Fibroblast of lung (primary cell): ENCODE measurements at places on chromosomes 11 and 22. TPM values are rescaled to one million over a fixed set of nuclear protein-coding genes. Genes with fewer than 3 reads are reported as not detected.

The PDE3B gene
- polyA plus RNA-seq: 0.43 and 2.4 TPM in 2 replicates

The FOLH1 gene
- polyA plus RNA-seq: 0.27 TPM in 1 of 2 replicates, not detected in the other

The SBF2 gene
- polyA plus RNA-seq: 45.7 and 69.4 TPM in 2 replicates

The ARAP1 gene
- 32.8 and 41.8 TPM in 2 replicates for polyA plus RNA-seq

- H3K36me3 ChIP-seq: no peaks in the 10 kb centered on the region
- no peak overlapping the region for H3K27ac ChIP-seq
- no peaks in the 10 kb centered on the region for H3K4me1 ChIP-seq
Measured at GRCh38 chr22:49010070-49010863, 817.4 kb downstream of the BRD1 start.

GRCh38 chr22:25892678-25893077, 150.7 kb downstream of the MYO18B start:
- H3K27ac ChIP-seq: no peak overlapping the region
- no peak overlapping the region for H3K4me3 ChIP-seq
- no peaks in the 10 kb centered on the region for H3K36me3 ChIP-seq
- DNase-seq: no peak
- H3K4me1 ChIP-seq: no peaks in the 10 kb centered on the region

- H3K36me3 ChIP-seq: no peaks in the 10 kb centered on the region
- H3K4me1 ChIP-seq: no peaks in the 10 kb centered on the region
- H3K4me3 ChIP-seq: no peak overlapping the region
- H3K27me3 ChIP-seq: no peaks in the 10 kb centered on the region
- no peak overlapping the region for H3K27ac ChIP-seq
- DNase-seq: no peak
Measured at GRCh38 chr11:2276280-2277007, 6.1 kb upstream of the ASCL2 start.

- no peak overlapping the region for H3K27ac ChIP-seq
- no peak for DNase-seq
- H3K4me1 ChIP-seq: no peaks in the 10 kb centered on the region
- no peaks in the 10 kb centered on the region for H3K27me3 ChIP-seq
Measured at GRCh38 chr11:489610-490185, 17.3 kb downstream of the RNH1 start.

DNA sequence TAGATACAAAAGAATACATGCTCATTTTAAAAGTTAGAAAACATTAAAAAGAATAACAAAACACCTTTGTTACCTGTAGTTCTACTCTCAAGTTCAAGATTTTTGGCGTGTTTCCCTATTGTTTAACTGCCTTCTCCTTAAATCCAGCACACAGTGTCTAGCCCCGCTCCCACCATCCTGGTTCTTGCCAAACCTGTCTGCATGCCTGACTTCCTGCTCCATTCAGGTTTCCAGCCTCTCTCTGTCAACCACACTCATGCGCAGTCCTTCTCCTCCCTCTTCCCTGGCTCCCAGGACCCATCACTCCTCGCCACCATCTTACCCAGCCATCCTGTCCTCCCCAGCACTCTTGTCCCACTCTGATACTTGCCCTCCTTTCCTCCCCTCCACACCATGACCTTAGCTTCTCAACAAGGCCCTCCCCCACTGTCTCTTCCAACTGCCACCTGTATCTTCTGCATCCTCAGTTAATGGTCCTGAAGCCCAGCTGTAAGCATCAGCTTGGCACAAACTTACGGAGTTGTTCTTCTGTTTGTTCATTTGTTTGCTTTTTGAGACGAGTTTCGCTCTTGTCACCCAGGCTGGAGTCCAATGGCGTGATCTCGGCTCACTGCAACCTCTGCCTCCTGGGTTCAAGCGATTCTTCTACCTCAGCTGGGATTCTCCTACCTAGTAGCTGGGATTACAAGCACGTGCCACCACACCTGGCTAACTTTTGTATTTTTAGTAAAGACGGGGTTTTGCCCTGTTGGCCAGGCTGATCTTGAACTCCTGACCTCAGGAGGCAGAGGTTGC, 7.5 kb upstream of the MYH9 start:
- no peak overlapping the region for H3K4me3 ChIP-seq
- no peaks in the 10 kb centered on the region for H3K36me3 ChIP-seq
- DNase-seq: no peak
- H3K4me1 ChIP-seq: peaks cover 12% of the 10 kb centered on the region

DNA sequence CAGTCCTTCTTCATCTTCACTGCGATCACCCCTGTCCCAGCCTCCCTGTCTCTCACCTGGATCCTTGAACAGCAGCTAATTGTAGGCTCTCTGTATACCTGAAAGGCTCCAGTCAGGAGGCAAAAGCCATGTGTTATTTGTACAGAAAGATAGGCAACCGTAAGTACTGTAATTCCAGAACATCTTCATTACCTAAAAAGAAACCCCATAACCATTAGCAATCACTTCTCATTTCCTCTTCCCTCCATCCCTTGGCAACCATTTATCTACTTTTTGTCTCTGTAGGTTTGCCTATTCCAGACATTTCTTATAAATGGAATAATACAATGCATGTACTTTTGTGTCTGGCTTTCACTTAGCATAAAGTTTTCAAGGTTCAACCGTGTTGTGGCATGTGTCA, 17.8 kb downstream of the NAGA start:
- H3K27ac ChIP-seq: no peak overlapping the region
- DNase-seq: no peak
- H3K36me3 ChIP-seq: no peaks in the 10 kb centered on the region
- H3K27me3 ChIP-seq: no peaks in the 10 kb centered on the region
- H3K4me3 ChIP-seq: no peak overlapping the region

GRCh38 chr22:48752451-48753380, 1075.0 kb downstream of the BRD1 start:
- no peak overlapping the region for H3K4me3 ChIP-seq
- no peaks in the 10 kb centered on the region for H3K4me1 ChIP-seq
- H3K27ac ChIP-seq: no peak overlapping the region
- no peak for DNase-seq
- H3K27me3 ChIP-seq: no peaks in the 10 kb centered on the region

DNA sequence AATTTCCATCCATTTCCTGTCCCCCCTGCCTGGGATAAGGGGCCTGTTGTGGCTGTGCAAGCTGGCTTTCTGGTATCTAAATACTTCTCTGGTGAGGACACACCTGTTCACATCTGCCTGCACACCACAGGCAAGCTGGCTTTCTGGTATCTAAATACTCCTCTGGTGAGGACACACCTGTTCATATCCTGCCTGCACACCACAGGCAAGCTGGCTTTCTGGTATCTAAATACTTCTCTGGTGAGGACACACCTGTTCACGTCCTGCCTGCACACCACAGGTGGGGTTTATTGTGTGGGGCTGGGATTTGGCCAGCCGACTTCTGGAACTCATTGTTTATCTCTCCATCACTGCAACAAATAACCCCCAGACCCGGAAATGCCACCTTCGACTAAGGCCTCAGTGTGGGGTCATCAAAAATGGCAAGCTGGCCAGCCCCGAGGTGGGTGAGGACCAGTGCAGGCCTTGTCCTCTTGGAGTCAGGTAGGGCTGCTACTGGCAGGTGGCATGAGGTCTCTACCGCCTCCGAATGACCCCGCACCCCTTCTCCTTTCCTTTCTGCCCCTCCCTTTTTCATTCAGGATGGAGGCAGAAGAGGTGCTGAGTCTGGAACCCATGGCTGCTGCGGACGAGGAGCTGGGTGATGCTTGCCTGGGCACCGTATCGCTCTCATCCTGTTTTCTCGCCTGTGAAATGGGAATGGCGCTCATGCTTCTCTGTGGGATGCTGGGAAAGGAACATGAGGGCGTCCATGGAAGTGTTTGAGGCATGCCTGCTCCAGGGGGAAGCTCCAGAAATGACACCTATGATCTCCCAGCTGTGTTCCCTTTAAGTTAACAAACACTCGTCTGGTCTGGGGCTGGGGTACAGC, 43.5 kb upstream of the MYEOV start:
- peaks cover 8% of the 10 kb centered on the region for H3K27me3 ChIP-seq
- H3K4me3 ChIP-seq: no peak overlapping the region
- no peak for DNase-seq
- no peaks in the 10 kb centered on the region for H3K4me1 ChIP-seq
- no peaks in the 10 kb centered on the region for H3K36me3 ChIP-seq

DNA sequence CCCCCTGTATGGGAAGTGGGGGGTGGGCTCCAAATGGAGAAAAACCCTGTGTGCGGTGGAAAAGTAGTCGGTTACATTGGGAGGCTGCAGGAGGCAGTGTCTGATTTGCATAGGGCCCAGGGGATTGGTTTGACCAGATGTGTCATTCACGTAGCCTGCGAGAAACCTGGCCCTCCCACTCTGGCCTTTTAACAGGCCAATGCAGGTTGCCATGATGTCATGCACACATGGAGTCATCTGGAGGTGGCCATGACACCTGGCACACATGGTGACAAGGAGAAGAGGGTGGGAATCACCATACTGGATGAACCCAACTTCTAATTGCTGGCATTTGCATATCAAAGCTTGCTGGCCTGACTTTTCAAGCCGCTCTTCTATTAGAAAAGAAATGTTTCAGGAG, 50.6 kb downstream of the FAM181B start:
- no peaks in the 10 kb centered on the region for H3K36me3 ChIP-seq
- no peak overlapping the region for H3K4me3 ChIP-seq
- H3K27ac ChIP-seq: no peak overlapping the region

- no peak for DNase-seq
- no peaks in the 10 kb centered on the region for H3K27me3 ChIP-seq
- H3K27ac ChIP-seq: no peak overlapping the region
Measured at GRCh38 chr11:47508240-47508957, 44.5 kb downstream of the CELF1 start.

GRCh38 chr11:128533472-128533871, 53.9 kb downstream of the ETS1 start:
- H3K4me1 ChIP-seq: peaks cover 7% of the 10 kb centered on the region
- no peak overlapping the region for H3K27ac ChIP-seq
- no peaks in the 10 kb centered on the region for H3K27me3 ChIP-seq
- no peaks in the 10 kb centered on the region for H3K36me3 ChIP-seq

DNA sequence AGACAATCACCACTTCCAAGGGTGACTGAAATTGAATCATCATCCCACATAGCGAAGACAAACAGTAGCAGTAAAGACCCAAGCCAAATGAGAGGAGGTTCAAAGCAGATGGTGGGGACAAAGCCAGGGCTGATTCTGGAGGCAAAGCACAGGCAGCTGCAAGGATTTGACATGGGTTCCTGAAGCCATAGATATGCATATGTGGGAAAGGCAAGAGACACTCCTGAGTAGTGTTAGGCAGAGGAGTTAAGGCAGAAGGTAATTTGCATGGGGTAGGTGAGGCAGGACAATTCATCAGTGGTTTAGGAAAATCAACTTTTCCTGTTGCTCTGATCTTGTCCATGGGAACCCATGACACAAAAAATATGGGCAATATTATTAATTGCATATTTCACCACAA, 462.8 kb downstream of the FAM181B start:
- H3K4me1 ChIP-seq: no peaks in the 10 kb centered on the region
- no peak for DNase-seq
- no peak overlapping the region for H3K4me3 ChIP-seq
- no peak overlapping the region for H3K27ac ChIP-seq
- no peaks in the 10 kb centered on the region for H3K36me3 ChIP-seq

- H3K27ac ChIP-seq: no peak overlapping the region
- DNase-seq: no peak
Measured at GRCh38 chr11:79028225-79028624, 412.6 kb downstream of the TENM4 start.
